M059J (cell line): ENCODE measurements at places on chromosomes 13 and 19. TPM values are rescaled to one million over a fixed set of nuclear protein-coding genes. Genes with fewer than 3 reads are reported as not detected.

GRCh38 chr19:2495130-2495641, 19.3 kb downstream of the GADD45B start:
- peak; percentile 84 for DNase-seq

Gene GPC5
- total RNA-seq = 0.25 TPM in 1 of 2 replicates, not detected in the other

Gene HRC
- total RNA-seq = not detected in 2 replicates

Gene ZNF536
- total RNA-seq = not detected in 2 replicates

- no peak for DNase-seq
These were observed 17.1 kb upstream of the DPY19L3 start for GRCh38 chr19:32388393-32388855.

DNA sequence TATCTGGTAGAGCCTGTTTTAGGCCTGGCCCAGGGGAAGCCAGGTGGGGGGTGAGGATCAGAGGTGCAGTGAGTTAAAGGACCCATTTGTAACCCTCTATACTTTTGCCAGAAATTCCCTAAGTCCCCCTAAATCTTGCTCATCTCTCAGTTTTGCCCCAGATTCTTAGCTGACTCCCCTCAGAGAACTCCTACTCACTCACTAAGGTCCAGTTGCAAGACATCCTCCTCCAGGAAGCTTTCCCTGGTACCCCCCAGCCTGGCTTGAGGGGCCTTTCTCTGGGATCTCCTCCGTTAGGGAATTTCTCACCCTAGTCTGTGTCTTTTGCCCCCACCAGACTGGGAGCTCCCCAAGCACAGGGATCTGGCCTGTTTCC, 1.9 kb downstream of the TSKS start:
- DNase-seq = no peak

GRCh38 chr13:45064889-45065288, 55.4 kb upstream of the GTF2F2 start:
- no peak for DNase-seq

Gene B3GNT3
- total RNA-seq = 0.20 TPM in 1 of 2 replicates, not detected in the other

DNA sequence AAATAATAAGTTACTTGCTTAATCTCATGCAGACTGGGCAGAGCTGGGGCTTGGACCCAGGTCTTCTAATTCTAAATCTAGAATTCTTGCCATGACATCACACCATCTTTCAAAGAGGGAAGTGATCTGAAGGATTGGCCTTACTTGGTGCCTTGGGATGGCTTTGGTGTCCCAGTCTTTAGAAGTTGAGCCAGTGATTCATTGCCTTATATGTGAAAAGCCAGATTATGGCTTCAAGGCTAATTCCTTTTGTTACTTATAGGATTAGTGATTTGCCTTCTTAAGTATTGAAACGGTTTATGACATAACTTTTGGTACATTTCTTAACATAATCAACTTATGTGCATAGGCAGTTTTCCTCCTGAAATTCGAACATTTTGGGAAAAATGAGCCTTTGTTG, 14.9 kb downstream of the COG3 start:
- no peak for DNase-seq

DNA sequence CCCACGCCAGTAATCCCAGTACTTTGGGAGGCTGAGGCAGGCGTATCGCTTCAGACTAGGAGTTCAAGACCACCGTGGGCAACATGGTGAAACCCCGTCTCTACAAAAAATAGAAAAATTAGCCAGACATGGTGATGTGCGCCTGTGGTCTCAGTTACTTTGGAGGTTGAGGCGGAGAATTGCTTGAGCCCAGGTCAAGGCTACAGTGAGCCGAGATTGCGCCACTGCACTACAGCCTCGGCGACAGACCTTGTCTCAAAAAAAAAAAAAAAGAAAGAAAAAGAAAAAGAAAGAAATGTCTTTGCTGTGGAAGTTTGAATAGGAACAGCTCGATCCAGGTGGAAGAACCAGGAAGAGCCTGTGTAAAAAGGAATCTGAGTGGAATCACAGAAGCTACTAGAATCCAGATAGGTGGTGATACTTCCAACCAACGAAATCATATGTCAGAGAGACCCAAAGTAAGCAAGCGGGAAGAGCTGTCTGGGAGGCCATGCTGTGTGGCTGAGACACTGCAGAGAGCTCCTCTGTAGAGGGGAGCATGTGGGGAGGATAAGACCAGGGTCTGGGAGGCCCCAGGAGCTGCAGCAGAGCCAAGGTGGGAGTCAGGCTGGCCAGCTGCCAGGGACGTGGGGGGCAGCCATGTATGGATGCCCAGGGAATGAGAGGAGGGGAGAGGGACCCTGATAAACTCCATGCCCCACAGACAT, 21.1 kb downstream of the LATS2 start:
- DNase-seq = no peak

Gene GAMT
- 33.2 and 37.7 TPM in 2 replicates for total RNA-seq

DNA sequence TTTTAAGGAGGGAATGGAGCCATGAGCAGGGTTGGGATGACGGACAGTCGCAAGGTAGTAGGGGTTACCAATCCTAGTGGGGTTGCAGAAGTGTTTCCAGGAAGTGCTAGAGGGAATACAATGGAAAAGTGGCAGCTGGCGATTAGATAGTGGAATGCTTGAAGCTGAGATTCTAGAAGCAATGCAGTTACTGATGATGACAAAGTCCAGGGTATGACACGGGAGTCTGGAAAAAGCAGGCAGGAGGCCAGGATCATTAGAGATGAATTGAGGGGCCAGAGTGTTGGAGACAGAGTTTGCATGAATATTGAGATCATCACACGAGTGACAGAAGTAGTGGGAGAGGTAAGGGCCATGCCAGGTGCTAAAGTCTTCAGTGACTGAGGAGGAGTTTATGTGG, 17.3 kb upstream of the KL start:
- DNase-seq = no peak

Gene CHST8
- total RNA-seq = not detected in 2 replicates

Gene KRTDAP
- not detected in 2 replicates for total RNA-seq

DNA sequence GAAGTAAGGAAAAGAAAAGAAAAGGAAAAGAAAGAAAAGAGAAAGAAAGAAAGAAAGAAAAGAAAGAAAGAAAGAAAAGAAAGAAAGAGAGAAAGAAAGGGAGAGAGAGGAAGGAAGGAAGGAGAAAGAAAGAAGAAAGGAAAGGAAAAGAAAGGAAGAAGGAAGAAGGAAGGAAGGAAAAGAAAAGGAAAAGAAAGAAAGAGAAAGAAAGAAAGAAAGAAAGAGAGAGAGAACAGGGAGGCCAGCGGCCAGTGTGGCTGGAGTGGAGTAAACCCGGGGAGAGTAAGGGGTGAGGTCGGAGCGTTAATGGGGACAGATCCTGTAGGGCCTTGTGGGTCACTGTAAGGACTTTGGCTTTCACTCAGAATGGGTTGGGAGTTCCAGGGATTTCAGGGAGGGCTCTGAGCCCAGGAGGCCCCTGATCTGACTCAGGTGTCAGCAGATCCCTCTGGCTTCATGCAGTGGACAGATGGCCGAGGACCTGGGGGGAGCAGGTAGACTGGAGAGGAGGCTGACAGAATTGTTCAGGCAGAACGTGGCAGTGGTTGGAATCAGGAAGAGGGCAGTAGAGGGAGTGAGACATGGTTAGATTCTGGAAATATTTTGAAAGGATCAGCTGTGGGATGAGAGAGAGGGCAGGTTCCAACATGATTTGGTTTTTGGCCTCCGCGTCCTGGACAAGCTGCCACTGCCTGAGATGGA, 19.8 kb upstream of the FXYD3 start:
- no peak for DNase-seq
